ENCODE measurements at places on chromosomes 4 and X.

GRCh38 chrX:30865612-30866011, 23.4 kb downstream of the TAB3 start:
- H3K27me3 ChIP-seq: no peaks in the 10 kb centered on the region
- no peak overlapping the region for H3K27ac ChIP-seq
- no peaks in the 10 kb centered on the region for H3K4me1 ChIP-seq
- DNase-seq: no peak
- no peak overlapping the region for H3K4me3 ChIP-seq

- no peaks in the 10 kb centered on the region for H3K4me1 ChIP-seq
- no peak overlapping the region for H3K4me3 ChIP-seq
- H3K27me3 ChIP-seq: no peaks in the 10 kb centered on the region
- H3K36me3 ChIP-seq: no peaks in the 10 kb centered on the region
- H3K27ac ChIP-seq: no peak overlapping the region
These were observed 71.6 kb downstream of the PPARGC1A start for GRCh38 chr4:23818097-23818885.

- H3K36me3 ChIP-seq: no peaks in the 10 kb centered on the region
- H3K27ac ChIP-seq: no peak overlapping the region
- no peak overlapping the region for H3K4me3 ChIP-seq
- H3K4me1 ChIP-seq: peaks cover 2% of the 10 kb centered on the region
- no peaks in the 10 kb centered on the region for H3K27me3 ChIP-seq
- DNase-seq: no peak
These were observed 3.7 kb upstream of the MAEA start for GRCh38 chr4:1285790-1286553.

- H3K4me3 ChIP-seq: no peak overlapping the region
- no peak for DNase-seq
- no peaks in the 10 kb centered on the region for H3K4me1 ChIP-seq
- H3K27me3 ChIP-seq: no peaks in the 10 kb centered on the region
- H3K27ac ChIP-seq: no peak overlapping the region
These were observed 383.3 kb downstream of the BCOR start for GRCh38 chrX:39714471-39714870.

DNA sequence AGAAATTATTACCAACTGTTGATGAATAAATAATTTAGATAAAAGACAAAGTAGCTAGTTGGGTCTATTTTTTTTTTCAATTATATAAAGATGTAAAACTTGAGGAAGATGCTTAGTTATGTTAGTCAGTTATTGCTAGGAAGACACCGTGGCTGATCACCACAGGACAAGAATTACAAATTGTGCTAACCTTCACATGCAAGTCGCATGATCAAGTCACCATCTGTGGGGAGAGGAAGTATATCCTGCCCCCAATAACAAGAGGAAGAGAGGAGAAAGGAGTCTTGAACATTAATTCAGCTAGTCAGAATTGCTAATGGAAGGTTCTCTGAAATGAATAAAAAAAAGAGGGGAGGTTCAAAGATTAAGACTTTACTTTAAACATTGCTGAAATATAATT, 52.3 kb downstream of the CPEB2 start:
- no peaks in the 10 kb centered on the region for H3K27me3 ChIP-seq
- H3K4me1 ChIP-seq: no peaks in the 10 kb centered on the region
- H3K27ac ChIP-seq: no peak overlapping the region
- H3K4me3 ChIP-seq: no peak overlapping the region
